ENCODE measurements at places on chromosomes 13 and 19.

GRCh38 chr19:6138066-6138465 lies 2.6 kb downstream of the ACSBG2 start:
- no peak for DNase-seq

DNA sequence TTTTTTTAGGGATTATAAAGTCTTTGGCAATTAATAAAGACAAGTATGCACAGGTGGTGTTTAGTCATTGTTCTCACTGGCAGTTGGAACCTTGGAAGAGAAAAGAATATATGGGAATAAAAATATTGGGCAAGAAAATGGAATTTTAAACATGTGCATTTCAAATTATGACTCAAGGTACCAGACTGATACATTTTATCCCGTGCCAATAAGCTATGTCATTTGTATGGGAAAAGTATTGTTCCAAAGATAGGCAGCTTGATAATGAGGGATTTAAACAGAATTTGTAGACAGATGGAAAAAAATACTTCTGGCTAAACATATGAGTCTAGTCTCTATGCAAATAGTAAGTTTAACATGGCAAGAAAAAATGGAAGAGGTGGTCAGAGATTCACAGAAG lies 169.5 kb upstream of the UFM1 start:
- DNase-seq, result no peak

DNA sequence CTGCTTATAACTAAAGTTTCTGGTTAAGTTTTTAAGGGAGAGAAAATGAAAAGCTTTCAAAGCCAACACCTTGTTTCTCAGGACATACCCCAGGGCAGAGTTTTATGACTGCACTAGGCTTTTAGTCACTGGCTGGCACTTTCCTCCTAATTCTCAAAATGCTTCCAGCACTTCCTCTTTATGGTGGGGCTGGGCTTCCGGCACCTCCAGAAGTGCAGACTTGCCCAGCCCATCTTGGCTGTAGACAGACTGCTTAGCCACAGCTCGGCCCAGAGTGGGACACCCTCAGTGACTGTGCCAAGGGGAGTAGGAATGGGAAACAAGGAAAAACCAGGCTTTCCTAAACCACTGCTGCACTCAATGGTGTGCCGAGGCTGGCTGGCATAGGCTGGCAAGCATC lies 23.2 kb upstream of the GTF3A start:
- DNase-seq, result no peak

DNA sequence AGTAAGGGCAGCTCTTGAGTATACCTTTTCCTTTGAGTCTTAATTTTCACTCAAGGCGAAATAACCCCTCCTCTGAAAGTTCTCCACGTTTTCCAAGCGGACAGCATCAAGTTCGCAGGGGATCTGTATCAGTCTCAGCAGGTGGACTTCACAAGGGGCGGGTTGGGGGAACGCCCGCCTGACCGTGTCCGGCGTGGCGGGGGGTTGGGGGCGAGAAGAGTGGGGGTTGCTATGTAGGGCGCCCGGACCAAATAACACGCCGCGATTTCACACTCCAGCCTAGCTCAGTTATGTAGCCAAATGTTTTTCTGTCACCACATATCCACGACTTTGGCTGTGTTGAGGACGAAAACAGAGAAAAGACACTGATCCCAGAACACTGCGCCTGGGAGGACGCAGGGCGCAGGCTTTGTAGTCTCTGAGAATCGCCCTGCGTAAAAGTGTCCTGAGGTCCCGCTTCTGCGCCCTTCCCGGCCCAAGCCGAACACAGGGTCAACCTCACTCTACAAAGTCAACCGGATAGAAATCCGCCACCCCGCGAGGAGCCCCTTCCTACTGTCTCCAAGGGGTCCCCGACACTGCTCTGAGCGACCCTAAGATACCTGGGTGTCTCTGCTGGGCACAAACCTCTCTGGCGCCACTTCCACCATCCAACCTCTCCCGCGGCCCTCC lies 524 bp downstream of the RUBCNL start:
- no peak for DNase-seq

- peak; percentile 74 for DNase-seq
Observed at GRCh38 chr19:42420055-42420544, 7.1 kb downstream of the LIPE start.

- DNase-seq, result no peak
Observed at GRCh38 chr19:49470615-49470978, 3.4 kb upstream of the FLT3LG start.

DNA sequence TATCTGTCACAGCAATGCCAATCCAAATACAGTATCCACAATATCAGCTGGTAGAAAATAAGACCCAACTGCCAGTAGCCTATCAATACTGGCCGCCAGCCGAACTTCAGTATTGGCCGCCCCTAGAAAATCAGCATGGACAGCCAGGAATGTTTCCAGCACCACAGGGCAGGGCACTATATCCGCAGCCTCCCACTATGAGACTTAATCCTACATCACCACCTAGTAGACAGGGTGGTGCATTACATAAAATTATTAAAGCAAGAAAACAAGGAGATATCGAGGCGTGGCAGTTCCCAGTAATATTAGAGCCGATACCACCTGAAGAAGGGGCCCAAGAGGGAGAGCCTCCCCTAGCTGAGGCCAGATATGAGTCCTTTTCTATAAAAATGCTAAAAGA lies 111.3 kb downstream of the ZNF486 start:
- peak; percentile 53 for DNase-seq

DNA sequence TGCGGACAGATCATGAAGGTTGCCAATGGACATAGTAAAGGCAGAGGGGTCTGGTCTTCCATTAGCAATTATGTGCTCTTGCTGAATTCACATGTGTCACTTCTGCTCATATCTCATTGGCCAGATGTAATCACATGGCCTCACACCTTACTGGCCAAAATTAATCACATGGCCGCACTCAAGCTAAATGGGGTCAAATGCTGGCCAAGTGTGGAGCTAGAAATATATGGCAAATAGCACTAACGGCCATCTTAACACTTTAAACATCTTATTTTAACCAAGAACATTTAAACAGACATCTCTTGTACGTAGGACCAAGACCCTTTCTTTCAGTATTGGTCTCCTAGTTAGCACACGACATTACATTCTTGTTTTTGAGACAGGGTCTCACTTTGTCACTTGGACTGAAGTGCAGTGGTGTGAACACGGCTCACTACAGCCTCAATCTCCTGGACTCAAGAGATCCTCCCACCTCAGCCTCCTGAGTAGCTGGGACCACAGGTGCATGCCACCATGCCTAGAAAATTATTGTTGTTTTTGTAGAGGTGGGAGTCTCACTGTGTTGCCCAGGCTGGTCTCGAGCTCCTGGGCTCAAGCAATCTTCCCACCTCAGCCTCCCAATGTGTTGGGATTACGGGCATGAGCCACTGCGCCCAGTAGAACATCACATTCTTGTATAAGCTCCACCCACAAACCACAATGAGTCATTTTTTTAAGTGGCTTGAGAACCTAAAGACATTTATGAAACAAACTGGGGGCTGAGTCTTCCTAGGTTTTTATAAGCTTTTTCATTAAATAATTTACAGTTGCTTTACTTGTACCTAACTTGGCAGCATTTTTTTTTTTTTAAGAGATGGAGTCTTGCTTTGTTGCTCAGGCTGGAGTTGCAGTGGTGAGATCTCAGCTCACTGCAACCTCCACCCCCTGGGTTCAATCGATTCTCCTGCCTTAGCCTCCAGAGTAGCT lies 2.9 kb upstream of the PTOV1 start:
- no peak for DNase-seq

DNA sequence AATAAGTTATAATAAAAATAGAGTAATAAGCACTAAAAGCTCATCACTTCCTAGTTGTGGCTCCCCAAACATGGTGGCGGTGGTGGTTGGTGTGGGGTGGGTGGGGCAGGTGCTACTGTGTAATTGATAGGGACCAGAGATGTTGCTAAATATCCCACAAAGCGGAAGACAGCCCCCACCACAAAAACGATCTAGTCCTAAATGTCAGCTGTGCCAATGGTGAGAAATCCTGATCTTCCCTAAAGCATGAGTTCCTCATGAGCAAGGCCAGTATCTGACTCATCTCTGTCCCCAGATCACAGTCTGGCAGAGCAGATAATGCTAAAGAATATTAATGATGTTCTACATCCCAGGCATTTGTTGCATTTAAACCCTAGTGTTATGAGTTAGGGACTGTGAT lies 1.9 kb upstream of the EDDM13 start:
- no peak for DNase-seq

DNA sequence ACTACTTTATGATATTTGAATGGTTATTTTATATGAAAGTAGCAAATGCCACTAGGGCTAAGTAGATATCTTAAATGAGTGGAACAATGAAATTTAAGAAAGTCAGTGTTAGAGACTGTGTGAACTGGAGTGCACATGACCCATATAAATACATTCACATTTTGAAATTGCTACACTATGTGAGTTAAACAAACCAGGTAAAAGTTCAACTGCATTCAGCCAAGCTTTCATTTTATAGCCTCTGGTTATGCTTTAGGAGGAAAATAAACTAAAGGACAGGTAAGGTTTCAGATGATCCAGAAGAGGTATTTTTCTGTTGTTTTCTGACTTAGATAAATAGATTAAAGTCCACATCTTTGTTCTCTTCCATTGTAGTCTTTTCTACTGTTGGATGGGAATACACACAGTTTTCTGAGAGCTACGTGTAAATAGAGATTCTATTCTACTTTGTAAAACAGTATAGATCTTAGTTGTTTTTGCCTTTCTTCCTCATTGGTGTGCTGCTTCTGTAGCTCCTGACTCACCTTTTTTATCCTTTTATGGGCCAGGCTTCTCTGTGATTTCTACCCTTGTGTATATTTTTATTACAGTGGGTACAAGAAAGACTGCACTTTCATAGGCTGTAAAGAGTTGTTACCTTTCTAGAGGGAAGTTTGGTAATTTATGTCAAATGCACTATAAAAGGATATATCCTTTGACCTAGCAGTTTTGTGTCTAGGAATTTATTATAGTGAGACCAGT lies 54.6 kb upstream of the KCTD4 start:
- no peak for DNase-seq

DNA sequence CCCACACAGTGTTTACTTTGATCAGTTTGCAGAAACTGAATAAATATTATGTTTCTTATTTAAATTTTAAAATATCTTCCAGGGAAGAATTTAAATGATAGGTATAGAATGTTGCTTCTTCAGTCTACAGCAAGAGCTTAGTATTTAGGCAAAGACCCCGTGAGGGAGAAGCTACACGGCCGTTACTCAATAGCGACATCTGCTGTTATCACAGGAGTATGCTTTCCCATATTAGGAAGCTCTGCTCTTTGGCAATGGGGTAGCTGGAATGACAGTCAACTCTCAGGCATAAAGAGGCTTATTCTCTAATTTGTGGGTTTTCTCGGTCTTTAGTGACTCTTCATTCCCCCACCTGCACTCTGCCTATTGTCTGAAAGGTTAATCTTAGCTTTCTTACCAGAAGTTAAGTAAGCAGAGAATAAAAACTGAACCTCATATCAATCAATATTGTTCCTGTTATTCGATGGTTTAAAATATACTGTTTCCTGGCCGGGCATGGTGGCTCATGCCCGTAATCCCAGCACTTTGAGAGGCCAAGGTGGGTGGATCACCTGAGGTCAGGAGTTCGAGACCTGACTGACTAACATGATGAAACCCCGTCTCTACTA lies 13.2 kb upstream of the LHFPL6 start:
- DNase-seq, result peak; percentile 55

- DNase-seq, result no peak
Observed at GRCh38 chr13:49058761-49059160, 83.0 kb downstream of the FNDC3A start.

- DNase-seq, result peak; percentile 88
Observed at GRCh38 chr19:31054430-31054829, 294.8 kb downstream of the TSHZ3 start.

- DNase-seq, result no peak
Observed at GRCh38 chr19:5308451-5309437, 31.9 kb downstream of the PTPRS start.

DNA sequence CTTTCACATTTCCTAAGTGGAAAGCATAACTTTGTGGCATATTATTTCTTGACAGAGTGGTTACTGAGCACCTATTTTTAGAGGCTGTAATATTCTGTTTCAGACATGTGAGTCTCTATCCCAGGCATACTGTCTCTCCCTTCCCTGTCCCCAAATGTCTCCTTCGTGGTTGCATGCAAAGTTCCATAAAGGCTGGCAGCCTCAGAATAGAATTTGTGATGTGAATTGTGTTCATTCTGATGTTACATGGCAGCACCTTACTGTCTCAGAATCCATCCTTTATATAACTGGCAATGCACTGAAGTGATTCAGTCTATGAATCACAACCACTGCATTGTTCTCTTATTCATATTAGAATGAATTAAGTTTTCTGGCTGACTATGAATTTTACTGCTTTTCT lies 89.0 kb upstream of the SLC7A1 start:
- DNase-seq, result no peak

- DNase-seq, result no peak
Observed at GRCh38 chr19:54709212-54709948, 14.9 kb upstream of the KIR3DL3 start.

GRCh38 chr13:79898996-79899395 lies 418.0 kb downstream of the NDFIP2 start:
- no peak for DNase-seq

- DNase-seq, result no peak
Observed at GRCh38 chr13:113470073-113470472, 16.8 kb upstream of the ADPRHL1 start.

DNA sequence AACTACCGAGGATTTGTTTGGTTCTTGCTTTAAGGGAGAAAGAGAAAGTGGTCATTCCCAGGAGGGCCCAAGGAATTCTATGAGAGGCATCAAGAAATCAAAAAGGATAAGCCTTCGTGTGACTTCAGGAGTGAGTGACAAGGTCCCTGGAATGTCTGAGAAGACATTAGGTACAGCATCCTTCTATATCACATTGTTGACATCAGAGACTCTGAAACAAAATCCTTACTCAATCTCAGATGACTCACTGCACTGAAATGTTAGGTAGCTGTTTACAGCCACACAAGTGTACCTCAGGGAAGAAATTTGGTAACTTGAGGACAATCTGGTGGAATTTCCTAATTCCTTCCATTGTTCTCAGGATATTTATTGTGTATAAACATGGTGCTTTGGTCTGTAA lies 7.9 kb upstream of the LGALS14 start:
- no peak for DNase-seq

- DNase-seq, result peak; percentile 90
Observed at GRCh38 chr13:112443995-112444311, 67.8 kb downstream of the SPACA7 start.

DNA sequence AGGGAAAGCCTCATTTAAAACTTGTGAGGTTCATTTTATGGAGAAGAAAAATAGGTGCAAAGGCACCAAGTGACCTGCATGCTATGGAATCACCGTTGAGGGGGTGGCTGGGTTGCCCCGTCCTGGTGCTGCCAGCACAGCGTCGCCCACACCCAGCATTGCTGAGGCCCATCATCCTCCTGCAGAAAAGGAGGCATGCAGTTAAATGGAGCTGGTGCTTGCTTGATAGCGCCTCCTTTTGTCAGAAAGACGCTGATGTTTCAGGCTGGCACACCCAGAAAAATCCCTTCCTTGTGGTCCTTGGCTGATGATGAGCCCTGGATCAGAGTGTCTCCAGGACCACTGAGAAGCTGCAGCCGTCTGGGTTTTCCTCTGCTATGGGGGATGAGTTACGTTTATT lies 36.9 kb downstream of the DHRS12 start:
- peak; percentile 65 for DNase-seq

- DNase-seq, result no peak
Observed at GRCh38 chr13:34345258-34345965, 527.5 kb downstream of the RFC3 start.
